Stimulated activated naive B cell treated with anti-CD40 and anti-IgM and Interleukin-4, amounts not matched to agents 10 μg/mL and 1 μg/mL and 100 μg/mL, for 72 hours (primary cell): ENCODE measurements at places on chromosomes 6 and 20.
A peak's percentile ranks its signal among the peaks of the same experiment; 100 is the strongest.

DNA sequence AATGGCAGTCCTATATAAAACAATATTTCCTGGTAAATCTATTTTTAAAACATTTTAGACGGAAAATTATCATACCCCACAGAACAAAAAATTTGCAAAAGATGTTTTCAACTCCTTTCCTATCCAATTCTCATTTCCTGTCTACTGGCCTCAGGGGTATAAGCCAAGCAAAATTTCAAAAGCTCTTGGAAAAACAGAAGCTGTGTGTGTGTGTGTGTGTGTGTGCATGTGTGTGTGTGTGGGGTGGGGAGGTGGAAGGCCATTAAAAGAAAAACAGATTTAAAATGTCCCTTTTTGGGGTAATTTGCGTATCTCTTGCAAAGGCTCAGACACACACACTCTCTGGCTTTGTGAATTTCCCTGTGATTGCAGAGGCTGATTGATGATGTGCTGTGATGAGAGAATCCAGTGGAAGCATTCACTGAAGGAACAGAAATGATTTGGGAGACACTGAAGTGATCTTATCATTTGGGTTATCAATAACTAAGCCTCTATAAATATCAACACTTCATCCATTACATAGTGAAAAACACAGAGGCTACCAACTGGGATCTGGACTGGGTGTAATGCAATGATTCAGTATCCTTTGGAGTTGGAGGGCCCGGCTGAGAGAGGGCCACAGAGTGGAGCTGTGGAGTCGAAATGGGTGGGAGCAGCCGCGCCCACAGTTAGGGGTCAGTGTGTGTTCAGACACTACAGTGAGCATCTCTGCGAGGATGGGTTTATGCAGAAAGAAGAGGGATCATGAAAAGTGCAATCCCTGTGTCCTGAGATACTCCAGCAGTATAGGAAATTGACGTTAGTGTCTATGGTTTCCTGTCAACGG is 106.8 kb upstream of the PREP start:
- DNase-seq, result no peak

GRCh38 chr20:11791316-11791715 is 126.4 kb upstream of the BTBD3 start:
- no peak for DNase-seq

DNA sequence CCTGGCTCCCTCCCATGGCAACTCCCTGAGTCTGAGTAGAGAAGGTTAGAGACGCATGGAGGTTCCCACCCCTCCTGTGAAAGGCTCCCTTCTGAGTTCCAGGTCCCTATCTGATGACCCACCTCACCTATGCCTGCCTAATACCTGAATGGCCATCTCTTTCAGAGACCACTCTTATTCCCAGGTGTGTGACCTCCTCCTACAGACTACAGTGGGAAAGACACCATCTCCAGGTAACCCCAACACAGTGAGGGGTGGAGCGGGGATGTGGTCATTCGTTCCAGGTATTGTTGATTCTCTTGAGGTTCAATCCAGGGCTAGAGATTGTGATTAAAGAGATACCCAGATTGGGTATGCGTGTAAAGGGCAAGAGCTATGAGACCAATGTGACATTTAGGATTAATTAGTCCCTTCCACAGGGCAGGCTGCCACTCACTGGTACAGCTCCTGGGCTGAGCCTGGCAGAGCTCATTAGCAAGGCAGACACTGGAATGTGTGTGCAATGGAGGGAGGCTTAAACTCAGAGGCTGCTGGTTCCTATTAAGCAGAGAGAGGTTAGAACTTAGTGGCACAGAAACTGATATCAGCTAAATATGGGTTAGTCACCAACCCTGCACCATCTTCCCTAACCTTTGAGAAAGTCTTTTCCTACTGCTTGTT is 46.5 kb upstream of the IER3 start:
- no peak for DNase-seq

- no peak for DNase-seq
These were observed 14.2 kb upstream of the PREX1 start for GRCh38 chr20:48841875-48842529.

- no peak for DNase-seq
These were observed 23.1 kb upstream of the DCBLD1 start for GRCh38 chr6:117459204-117459944.

DNA sequence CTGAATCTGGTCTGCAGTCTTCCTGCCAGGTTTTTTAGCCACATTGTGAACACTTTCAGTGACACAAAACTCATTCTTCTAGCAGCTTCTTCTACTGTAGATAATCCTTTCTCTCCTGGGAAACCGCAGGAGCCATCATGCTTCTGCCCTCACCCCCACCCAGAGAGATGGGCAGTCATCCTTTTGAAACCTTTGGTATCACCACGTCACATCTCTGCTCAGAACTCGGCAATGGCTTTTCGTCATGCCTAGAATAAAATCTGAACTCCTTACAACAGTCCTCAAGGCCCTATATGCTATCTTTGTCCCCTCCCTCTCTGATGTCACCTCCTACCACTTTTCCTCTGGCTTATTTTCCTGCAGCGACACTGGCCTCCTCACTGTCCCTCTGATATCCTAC is 46.4 kb upstream of the ZNFX1 start:
- DNase-seq, result no peak

DNA sequence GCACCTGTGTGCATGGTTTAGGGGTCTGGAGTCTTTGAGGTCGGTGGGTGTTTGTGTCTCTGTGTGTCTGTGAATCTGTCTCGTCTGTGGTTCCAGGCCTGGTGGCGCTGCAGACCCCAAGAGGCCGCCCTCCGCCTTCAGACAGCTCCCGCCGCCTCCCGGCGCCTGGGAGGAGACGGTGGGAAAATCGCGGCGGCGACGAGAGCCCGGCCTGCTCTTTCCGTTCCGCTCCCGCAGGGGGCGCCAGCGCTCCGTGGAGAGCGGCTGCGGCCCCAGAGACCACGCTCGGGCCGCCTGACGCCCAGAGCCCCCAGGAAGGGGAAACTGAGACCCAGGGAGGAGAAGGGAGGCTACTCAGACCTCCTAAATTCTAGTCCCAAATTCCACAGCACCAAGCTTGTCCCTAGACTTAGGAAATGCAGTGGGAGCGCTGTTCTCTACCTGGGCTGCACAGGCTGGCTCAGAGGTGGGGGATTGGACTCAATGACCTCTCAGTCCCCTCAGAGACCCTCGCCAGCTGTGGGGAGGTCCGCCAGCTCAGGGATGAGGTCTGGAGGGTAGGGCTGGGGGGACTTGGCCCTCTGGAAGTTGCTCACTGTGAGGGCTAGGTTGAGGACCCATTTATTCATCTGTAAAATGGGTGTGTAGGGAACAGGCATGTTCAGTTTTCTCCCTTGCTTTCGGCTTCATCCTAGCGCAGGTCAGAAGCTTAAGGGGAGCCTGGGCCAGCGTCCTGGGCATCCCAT is 36.9 kb upstream of the BLCAP start:
- peak; percentile 18 for DNase-seq

- no peak for DNase-seq
These were observed 530.5 kb upstream of the PTCHD4 start for GRCh38 chr6:48641544-48641943.

- no peak for DNase-seq
These were observed 147.7 kb upstream of the RPS6KA2 start for GRCh38 chr6:166774770-166775169.

DNA sequence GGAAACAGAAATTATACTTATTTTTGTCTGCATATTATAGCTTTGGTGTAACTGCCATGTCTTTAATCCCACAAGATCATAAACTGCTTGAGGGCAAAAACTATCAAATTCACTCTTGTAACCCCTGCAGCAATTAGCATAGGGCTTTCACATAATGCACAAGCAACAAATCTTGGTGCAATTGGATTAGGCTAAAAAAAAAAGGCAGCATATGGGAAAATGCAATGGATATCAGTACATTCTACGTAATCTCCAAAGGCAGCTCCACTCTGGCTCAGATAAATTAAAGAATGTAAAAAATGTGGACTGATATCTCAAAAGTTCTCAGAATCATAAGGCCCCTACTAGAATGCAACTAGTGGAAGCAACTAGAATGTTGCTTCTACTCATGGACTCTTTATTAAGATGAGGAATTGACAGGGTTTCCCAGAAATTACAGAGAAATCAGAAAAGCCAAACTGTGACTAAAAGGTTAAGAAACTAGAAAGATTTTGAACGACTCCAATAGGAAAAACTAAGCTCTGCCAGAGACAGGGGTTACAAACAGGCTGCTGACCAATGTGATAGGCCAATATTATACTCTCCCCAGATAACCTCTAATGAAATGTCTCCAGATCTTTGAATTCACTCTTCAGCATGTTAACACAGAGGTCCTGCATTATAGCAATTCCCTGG is 55.0 kb downstream of the FILIP1 start:
- DNase-seq, result no peak

DNA sequence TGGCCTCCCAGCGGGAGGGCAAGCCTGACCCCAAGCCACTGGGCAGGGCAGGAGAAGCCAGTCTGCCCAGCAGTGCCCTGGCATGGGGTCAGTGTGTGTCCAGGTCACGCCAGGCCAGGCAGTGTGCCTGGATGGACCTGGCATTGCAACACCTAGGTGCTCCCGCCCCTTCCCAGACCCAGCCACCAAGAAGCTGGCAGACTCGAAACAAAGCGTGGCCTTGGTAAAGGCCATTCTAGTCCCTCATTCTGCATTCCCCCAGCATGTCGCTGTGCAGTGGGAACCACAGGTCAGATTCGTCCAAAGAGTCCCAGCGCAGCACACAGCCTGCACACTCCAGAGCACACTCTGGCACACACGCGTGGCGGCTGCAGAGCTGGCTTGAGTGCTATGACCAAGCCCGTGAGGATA is 19.3 kb upstream of the APMAP start:
- no peak for DNase-seq

DNA sequence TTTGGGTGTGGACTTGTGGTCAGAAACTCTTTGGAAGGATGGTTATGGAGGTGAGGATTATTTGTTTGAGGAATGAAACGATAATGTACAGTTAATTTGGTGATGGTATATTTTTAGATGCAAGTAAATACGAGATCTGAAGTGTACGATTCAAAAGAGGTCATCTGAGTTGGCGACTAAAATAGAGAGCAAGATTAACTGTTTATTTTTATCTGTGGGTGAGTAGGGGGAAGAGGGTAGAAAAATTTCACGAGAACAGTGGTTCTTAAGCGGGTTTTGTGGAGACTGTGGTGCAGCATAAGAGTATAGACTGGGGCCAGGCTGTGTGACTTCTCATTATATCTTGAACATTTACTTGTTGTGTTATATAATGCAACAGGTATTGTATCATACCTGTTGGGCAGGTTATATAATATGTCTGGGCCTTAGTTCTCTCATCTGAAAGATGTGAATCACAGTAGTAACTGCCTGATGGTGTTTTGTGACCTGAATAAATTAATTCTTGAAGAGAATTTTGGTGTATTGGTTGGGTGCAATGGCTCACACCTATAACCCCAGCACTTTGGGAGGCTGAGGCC is 171.2 kb downstream of the JARID2 start:
- no peak for DNase-seq

- DNase-seq, result no peak
These were observed 15.4 kb downstream of the PTK7 start for GRCh38 chr6:43091436-43091991.

DNA sequence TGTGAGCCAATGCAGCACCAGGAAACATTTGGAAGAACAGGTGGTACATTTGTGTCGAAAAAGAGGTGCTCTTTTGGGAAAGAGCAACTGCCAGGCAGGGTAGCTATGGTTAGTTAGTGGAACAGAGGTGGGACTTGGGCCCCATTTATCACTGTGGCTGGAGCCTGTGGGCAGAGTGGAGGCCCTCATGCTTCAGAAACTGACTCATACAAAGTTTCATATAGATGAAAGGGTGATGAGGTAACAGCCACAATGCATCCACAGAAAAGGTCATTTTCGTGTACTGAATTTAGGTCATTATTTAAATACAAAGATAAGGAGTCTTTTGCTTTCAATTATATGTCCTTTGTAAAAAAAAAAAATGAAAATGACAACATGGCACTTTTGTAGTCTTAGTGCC is 76.4 kb upstream of the HS3ST5 start:
- DNase-seq, result no peak

DNA sequence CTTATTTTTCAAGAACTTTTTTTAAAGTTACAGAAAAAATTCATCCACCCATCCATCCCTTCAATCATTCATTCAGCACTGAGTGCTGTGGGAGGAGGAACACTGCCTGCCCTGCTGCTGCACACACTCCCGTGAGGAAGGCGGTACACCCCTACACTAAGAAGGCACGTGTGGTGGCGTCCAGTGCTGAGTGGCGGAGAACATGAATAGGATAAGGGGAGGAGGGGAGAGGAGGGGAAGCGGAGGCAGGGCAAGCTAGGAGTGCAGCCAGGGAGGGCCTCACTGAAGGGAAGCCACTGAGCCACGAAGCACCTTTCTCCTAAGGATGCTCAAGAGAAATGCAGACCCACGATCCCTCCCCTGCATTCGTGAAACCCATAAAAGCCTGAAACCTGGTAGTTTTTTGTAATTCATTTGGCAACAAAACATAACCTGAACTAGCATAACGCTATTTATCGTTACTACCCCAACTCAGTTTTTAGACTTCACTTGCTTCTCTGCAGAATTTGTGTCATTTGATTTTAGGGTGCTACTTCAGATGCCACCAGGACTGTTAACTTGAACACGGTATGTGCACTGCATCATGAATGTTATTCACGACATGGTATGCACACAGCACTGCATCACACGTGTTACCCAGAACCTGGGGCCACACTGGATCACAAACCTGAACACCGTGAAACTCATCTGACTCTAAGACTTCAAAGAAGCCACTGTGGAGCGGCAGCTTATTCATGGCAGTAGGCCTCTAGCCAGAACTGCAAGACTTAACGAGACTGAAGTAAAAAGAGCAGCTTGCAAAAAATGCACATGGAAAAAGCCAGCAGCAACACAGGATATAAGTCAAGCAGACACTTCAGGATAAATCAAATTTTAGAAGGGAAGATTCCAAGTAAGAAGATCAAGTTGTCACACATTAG is 3.5 kb downstream of the RNASET2 start:
- no peak for DNase-seq

- DNase-seq, result no peak
These were observed 990 bp downstream of the BPI start for GRCh38 chr20:38304845-38305447.

DNA sequence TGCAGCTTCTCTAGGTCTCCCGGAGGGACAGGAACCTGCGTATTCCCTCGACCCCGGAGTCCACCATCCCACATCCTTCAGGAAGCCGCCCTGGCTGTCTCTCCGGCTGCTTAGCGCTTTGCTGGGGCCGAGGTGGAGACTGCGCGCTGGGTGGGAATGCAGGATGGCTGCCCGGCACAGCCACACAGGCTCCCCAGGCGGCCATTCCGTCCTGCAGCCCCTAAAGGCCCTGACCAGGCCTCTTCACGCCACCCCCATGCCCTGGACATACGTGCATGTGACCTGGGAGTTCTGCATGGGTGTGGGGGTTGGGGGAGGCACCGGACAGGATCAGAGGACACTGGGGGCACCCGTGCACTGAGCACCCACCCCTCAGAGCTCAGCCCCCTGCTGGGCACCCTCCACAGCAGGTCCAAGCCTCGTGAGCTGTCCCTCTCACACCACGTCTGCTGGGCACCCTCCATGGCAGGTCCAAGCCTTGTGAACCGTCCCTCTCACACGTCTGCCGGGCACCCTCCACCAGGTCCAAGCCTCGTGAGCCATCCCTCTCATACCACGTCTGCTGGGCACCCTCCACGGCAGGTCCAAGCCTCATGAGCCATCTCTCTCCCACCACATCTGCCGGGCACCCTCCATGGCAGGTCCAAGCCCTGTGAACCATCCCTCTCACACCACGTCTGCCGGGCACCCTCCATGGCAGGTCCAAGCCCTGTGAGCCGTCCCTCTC is 40.4 kb upstream of the CHRNA4 start:
- DNase-seq, result no peak
